ENCODE measurements at places on chromosomes 12 and 14.

DNA sequence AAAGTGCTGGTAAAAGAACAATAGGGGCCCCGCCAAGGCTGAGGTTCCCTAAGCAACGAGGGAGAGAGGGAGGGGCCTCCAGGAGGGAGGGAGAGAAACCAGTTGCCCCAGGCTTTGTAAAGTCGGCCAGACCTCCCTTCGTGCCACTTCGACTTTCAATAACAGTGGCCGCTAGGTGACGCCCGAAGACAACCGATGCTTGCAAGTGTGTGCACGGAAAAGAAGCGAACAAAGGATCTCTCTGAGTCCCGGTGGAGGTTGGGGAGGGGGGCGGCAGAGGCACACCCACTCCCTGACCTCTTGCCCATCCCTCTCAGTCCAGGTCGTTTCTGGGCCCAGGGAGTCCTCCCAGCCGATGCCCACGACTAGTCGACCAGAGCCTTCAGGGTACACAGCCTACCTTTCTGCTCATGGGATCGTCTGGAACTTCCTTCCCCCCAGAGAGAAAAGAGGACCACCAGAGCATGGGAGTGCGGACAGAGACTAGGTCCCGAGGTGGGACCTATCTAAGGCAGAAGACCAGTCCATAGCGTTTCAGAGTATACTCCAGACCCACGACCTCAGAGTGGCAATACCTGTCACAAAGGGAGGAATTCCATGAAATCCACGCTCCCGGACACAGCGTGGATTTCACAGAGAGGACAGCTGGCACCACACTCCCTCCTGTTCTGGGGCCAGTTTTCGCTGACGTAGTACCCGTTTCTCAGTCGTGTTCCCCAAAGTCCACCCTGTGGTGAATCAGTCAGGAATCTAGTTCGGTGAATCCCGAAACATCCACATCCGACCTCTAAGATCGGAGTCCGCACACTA, 262.7 kb upstream of the ALG10B start:
- DNase-seq, result no peak

GRCh38 chr14:24310646-24311604, at the start of gene LTB4R:
Gene LTB4R, plus strand, starts transcription at chr14:24311502. Its CDS starts 4,150 bp downstream, at chr14:24315652.
- DNase-seq, result no peak

DNA sequence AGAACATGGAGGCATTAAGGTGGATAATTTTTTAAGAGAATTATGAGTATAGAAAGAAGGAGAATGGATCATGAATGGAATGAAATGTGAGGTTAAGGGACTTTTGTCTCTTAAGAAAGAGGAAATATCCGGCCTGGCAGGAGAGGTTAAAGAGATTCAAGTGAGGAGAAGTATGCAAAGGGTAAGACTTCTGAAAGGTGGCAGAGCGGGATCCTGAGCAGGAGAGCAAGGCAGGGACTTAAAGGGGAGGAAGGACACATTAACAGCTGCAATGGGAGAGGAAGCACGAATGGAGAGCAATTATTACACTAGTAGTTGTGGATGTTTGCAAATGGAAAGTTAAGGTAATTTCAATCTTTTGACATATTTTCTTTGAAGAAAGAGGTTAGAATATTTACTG, 171.0 kb downstream of the KITLG start:
- DNase-seq, result no peak

DNA sequence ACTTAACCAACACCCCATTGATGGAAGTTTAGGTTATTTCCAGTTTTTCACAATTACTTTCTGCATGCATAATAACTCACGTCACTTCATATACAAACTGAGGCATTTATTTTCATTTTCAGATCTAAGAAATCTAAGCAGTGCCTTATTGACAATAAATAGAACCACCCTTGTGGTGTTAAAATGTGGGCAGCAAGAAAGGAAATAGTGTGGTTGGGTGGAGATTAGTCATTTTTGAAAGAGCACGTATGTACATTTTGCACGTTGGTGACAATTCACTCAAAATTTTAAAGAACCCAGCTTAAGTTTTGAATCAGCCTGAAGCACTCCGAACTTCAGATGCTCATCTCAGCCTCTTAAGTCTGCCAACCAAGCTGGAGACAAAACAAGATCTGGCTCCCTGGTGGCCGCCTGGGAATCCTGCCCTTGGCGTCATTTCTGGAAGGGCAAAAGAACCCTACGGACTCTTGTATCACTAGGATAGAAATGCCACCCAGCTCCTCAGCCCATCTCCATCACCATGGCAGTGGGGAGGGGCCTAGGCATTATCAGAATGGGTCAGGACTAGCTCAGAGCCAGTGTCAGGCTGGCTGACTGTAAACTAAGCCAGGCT, 89.5 kb upstream of the BCL2L14 start:
- no peak for DNase-seq

- DNase-seq, result no peak
Measured at GRCh38 chr12:15636060-15636890, 152.9 kb downstream of the EPS8 start.

DNA sequence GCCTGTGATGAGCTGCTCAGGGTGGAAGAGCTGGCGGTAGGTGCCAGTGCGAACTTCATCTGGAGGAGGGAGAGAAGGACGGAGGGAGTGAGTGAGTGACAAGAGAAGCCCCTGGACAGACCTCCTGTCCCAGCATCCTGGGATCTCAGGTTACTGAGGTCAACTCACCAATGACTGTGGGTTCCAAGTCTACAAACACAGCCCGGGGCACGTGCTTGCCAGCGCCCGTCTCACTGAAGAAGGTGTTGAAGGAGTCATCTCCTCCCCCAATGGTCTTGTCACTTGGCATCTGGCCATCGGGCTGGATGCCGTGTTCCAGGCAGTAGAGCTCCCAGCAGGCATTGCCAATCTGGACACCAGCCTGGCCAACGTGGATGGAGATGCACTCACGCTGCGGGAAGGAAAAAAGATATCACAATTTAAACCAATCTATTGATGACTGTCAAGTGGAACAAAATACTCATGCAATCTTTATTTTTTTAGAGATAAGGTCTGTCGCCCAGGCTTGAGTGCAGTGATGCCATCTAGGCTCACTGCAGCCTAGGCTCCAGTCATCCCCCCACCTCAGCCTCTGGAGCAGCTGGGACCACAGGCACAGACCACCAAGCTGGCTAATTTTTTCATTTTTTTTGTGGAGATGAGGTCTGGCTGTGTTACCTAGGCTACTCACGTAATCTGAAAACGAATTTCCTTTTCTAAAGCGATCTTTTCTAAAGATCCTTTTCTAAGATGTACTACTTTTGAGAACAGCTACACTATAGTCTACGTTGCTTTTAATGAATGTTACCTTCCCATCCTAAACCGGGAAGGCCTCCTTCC, 1.7 kb downstream of the TUBA1B start:
- DNase-seq, result no peak

DNA sequence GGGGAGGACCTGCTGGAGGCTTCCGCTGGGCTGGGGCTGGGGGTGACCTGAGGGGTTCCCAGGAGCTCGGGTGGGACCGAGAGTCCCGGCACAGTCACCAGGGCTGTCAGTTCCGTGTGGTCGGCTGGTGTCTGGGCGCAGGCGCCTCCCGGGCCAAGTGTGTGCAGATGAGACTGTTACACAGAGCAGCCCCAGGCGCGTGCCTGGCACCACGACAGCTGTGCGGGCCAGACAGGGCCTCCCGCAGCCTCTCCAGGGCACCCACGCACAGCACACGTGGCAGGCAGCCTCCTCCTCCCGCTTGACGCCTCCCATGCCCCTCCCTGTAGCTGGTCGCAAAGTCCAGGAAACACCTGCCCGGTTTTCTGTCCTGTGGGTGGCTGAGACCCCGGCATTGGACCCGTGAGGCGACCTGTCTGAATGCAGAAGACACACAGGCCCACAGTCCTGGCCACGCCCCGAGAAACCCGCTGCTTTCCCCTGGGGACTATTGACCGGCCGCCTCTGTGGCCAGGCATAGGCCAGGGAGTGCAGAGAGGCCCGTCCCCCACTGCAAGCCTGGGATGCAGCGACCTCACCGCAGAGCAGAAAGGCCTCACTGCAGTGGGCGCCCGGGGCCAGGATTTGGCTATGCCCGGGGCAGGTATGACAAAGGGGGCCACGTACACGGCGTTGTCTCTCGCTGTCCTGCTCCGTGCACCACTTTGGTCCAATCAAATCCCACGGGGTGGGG, 12.1 kb upstream of the GALNT9 start:
- DNase-seq, result no peak

GRCh38 chr14:35474323-35474722, 59.6 kb upstream of the INSM2 start:
- DNase-seq, result no peak

GRCh38 chr14:56299306-56299984, 181.2 kb downstream of the PELI2 start:
- no peak for DNase-seq

DNA sequence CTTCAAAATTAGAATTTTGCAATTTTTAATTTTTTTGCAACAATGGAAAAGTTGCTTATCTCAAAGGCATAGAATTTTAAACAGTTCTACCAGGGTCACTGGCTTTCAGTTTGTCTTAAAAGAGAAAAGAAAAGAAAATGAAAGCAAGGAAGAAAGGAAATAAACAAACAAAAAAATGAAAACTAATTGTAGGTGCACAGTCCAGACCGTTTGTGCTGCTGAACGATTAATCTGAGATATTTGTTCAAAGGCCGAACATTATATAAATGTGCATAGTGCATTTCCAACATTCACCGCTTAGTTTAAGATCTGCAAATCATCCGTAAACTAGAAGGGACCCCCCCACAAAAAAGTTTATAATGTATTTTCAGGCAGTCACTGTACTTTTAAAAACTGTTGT, 5.5 kb upstream of the OTX2 start:
- no peak for DNase-seq

- no peak for DNase-seq
Measured at GRCh38 chr12:128573907-128574306, 249.9 kb downstream of the SLC15A4 start.

DNA sequence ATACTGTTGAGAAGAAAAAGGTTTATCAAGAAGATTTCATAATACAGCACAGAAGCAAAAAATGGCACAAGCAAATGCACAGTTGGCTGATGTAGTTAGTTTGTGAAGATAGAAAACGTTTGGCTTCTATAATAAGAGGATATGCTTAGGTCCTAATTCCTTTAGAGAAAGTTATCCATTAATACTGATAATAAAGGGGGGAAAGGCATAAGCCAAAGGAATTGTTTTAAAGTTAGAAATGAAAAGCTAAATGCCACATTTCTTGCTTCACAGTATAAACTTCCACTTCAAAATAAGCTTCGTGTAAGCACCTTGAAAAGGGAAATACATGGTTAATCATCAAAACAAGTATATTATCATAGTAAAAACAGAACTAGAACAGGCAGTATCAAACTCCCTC, 12.4 kb downstream of the LMO3 start:
- no peak for DNase-seq
